ENCODE measurements at places on chromosomes 5 and 9.

DNA sequence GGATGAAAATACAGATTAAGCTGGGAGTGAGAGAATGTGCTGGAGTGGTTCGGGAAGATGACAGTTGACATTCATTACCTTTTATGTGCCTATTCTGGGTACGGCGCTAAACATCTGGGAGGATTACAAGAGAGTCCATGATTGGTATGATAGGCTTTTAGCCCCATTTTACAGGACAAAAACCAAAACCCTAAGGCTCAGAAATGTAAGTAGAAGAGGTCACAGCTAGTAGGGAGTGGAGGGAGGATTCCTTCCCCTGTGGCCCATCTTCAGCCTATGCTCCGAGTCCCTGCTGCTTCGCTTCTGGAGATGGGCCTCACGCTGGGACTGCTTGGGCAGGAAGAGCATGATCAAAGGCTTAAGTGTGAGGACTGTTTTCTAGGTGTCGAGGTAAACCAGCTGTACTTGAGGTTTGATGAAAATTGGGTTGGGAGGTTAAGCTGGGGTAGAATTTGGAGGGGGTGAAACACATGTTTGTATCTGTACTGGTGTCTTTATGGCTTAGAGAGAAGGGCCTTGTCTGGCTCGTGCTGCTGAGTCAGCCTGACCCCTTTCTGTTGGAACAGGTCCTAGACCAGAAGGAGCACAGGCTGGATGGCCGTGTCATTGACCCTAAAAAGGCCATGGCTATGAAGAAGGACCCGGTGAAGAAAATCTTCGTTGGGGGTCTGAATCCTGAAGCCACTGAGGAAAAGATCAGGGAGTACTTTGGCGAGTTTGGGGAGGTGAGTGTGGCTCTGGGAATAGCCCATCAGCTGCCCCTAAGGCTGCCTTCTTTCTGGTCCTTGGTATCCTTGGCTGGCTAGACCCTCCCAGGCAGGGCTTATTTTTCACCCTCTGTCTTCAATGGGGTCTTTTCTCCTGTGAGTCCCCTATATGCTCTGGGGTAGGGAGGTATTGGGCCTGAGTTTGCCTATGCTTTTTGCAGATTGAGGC is 2.1 kb downstream of the HNRNPAB start:
- DNase-seq: no peak

DNA sequence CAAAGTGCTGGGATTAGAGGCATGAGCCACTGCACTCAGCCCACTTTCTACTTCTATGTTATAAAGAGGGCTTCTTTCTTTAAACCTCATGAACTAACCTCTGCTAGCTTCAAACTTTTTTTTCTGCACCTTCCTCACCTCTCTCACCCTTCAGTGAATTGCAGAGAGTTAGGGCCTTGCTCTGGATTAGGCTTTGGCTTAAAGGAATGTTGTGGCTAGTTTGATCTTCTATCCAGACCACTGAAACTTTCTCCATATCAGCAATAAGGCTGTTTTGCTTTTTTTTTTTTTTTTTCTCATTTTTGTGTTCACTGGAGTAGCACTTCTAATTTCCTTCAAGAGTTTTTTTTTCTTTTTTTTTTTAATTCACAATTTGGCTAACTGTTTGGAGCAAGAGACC is 216.4 kb upstream of the MAP3K1 start:
- no peak for DNase-seq

DNA sequence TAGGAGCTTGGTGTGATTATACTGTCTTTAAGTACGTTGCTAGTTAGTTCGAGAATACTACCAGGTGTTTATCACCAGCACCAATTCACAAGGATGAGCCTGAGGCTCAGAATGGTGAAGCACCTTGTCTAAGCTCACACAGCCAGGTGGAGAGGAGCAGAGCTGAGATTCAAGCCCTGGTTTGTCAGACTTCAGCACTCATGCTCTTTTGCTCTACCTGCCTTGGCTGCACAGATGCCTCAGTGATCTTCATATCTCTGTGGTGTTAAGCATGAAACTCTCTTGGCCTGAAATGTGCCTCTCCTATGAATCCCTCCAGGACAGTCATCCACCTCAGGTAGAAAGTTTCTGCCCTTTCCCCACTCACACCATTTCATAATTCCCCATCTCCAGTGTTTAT is 12.2 kb downstream of the CAMK4 start:
- DNase-seq: no peak

DNA sequence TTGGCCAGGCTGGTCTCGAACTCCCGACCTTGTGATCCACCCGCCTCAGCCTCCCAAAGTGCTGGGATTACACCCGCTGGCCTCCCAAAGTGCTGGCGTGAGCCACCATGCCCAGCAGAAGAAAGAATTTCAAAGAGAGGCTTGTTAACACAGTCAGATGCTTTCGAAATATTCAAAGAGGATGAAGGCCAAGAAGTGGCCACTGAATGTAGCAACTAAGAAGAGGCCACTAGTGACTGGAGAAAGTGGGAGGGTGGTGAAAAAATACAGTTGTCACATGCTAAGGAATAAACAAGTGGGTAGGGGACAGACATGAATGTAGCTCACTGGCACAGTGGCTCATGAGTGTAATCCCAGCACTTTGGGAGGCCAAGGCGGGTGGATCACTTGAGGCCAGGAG is 13.0 kb upstream of the TPM2 start:
- no peak for DNase-seq

GRCh38 chr5:106195679-106196474 is 1474.9 kb downstream of the EFNA5 start:
- DNase-seq: no peak

DNA sequence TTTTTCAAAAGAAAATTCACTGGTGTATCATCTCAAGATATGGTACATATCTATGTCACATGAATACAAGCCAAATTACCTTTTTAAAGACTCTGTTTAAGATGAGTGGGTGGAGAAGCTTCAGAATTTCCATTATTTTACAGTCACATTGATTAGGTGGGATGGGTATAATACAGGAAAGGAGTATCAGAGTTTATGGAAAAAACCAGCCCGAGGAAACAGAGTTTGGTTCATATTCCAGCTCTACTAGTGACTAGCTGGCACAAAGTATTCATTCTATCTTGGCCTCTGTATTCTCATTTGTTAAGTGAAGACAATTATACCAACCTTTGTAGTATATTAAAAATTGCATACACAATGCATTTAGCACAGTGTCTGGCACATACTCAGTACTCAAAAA is 46.5 kb upstream of the CDK5RAP2 start:
- DNase-seq: no peak

- DNase-seq: no peak
These were observed 26.2 kb downstream of the TRIM32 start for GRCh38 chr9:116713271-116713670.

- no peak for DNase-seq
These were observed 8.6 kb upstream of the PRRX2 start for GRCh38 chr9:129656795-129657390.

GRCh38 chr5:152505442-152506042 is 100.5 kb upstream of the NMUR2 start:
- no peak for DNase-seq

DNA sequence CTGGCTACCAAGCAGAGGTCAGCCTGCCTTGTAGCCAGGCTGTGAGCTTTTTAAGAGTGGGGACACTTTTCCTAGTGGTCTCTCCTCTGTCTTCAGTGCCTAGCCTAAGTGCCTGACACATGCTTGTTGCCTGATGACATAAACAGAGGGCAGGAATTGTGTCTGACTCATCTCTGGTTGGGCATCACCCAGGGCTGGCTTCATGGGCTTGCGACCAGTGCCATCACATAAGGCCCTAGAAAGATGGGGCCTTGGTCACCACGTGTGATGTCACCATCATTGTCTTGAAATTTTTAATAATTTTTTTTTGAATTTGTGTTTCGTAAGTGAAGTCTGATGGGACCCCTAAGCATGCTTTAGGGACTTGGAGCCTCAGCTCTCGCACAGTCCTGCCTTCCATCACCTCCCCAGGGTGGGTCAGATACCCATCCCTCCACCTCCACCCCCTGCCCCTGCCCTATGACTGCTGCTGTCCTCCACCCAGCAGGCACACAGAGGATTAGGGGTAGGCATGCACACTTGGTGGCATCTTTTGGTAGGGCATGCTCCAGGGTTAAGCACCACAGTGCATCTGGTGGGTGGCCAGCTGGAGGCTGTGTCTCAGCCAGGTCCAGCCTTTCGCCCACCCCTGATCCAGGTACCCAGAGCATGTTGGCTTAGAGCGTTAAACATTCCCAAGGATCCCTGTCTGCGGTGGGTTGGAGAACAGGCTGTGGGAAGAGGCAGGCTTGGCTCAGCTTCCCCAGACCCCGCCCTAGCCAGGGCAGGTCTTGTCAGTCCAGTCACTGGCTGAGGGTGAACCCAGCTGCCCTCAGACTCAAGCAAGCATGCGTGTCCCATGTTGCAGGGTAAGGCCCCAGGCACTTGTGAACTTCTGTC is 80.1 kb upstream of the SH3PXD2B start:
- DNase-seq: no peak

- DNase-seq: no peak
These were observed 9.4 kb upstream of the LMX1B start for GRCh38 chr9:126604059-126605055.

GRCh38 chr9:133973111-133973790 is 18.9 kb downstream of the VAV2 start:
- no peak for DNase-seq

- DNase-seq: no peak
These were observed 21.7 kb downstream of the TARS1 start for GRCh38 chr5:33462456-33462855.

- DNase-seq: no peak
These were observed 218.1 kb downstream of the RAB3C start for GRCh38 chr5:58800861-58801540.

DNA sequence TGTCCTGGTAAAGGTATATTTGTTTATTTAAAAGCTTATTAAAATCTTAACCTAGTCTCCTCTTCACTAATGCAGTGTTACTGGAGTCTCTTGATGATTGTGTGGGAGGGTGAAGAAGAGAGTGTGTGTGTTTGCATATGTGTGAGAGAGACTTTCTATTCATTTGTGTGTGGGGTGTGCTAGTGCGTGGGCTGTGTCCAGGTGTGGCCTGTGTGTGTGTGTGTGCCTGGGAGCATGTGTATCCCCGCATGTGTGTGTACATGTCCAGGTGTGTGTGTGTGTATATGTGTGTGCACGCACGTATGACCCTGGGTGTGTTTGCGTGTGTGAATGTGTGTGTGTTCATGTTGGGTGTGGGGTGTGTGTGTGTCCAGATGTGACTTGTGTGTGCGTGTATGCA is 10.3 kb upstream of the UNC5A start:
- no peak for DNase-seq

DNA sequence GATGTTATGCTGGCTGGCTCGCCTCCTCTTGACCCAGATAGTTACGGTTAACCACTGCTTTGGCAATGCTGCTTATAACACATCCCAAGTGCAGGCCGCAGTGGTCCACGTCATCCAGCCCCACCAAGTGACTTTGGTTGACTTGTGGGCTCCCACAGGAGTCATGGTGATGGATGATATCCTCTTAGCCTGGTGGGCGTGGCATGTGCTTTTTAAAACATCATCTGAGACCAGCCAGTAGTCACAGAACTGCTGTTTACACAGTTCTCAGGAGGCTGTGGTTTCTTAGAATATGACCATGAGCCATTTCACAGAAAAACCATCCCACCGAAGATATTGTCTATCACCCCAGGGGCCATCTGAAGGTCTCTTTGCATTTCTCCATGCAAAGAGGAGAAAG is 216.9 kb downstream of the SH3GL2 start:
- no peak for DNase-seq

GRCh38 chr5:44150075-44150723 is 239.0 kb downstream of the FGF10 start:
- no peak for DNase-seq

DNA sequence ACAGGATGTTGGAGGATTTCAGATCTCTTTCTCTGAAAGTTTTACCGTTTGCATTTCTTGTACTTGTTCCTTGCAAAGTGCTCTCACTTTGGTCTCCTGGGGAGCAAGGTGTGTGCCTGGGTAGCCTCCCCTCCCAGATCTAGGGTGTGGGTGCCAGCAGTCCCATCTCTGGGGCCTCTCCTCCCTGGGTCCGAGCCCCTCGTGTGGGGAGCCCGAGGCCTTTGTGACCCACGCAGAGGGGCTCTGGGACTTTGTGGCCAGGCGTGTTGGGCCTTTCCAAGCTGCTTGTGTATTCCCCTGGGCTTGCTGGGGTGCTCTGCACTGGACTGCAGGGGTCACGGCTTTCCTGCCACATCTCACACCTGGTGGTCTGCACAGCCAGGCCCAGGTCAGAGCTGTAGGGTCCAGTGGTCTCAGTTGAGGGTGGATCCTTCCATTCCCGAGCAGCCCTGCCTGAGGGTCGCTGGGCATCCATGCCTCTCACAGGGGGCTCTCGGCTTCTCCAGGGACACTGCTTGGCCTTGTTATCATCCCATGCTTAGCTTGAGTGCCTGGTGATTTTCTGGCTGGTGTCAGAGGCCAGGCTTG is 96.3 kb downstream of the CACNA1B start:
- DNase-seq: no peak

- no peak for DNase-seq
These were observed 1141.1 kb upstream of the ACO1 start for GRCh38 chr9:31243386-31243785.

DNA sequence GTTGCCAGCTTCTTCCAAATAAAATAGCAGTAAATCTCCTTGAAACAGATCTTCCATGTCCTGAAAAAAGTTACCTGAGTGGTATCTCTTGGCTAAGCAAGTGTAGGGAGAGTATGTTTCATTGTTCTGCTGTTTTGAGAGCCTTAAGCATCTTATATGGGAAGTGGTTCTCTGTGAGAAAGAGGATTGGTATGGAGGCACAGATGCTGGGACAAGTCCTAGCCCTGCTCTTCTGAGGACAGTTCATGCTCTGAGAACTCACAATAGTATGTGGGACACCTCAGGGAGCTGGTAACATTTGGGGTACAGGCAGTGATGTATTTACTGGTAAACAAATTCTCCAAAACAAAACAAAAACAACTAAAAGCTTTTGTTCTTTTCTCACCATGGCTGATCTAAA is 2.0 kb downstream of the PPP3R2 start:
- DNase-seq: no peak

DNA sequence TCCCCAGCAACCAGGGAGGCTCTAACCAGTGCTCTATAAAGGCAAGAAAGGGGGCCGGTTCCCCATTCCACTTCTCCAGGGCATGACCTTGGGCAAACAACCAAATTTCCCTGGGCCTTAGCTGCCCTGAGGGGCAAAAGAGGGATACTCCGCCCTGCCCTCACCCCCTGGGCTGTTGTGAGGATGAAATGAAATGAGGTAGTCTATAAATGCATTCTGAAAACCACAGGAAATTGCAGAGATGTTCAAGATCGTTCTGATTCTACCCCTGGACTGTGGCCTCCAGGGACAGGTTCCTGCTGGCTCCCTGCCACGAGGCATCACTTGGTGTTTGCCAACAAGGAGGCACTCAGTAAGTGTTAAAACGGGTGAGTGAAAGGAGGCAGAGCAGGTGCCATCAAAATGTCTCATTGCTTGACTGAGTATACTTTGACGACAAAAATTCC is 5.7 kb downstream of the RAPGEF1 start:
- DNase-seq: no peak

- DNase-seq: no peak
These were observed 81.2 kb downstream of the MRPS27 start for GRCh38 chr5:72238712-72239445.

- DNase-seq: no peak
These were observed 23.7 kb upstream of the OTULINL start for GRCh38 chr5:14557791-14558415.

GRCh38 chr5:34898258-34898895 is 16.9 kb downstream of the RAD1 start:
- DNase-seq: no peak

- no peak for DNase-seq
These were observed 50.5 kb downstream of the PRKACG start for GRCh38 chr9:68963416-68963815.
